ENCODE measurements at places on chromosomes 3 and 15.

GRCh38 chr3:134965865-134966481, 170.9 kb downstream of the EPHB1 start:
- DNase-seq, result no peak

DNA sequence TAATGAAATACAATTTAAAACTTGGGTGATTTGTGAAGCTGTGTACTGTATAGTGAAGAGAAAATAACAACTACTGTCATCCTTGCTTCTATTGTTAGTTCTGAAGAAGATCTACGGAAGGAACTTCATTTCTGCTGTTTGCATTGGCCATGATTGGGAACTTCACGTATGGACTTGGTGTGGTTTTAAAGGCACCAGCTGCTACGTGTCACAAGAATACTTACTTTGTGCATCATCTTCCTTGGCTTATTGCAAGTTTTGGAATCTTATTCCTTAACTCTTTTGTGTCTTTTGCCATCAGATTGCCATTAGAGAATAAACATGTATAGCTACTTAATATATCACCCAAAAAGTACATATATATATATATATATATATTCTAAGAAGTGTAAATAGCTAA, 75.0 kb upstream of the VEPH1 start:
- DNase-seq, result no peak

DNA sequence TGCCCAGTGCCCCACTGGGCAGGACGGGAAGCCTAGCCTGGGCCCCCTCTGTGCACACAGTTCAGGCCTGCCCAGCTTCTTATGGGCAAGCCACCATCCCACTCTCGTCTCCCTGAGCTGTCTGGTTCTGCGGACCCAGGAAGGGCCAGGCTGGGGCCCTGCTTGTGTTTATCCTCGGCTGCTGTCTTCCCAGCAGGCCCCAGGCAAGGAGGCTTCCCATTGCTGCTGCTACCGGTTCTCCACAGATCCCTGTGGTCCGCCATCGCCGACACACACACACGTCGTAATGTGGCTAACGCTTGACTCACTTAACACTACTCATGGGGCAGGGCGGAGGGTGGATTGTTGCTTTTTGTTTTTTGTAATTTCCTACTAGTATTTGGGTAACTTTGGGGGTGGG, 52.4 kb upstream of the SLC6A1 start:
- DNase-seq, result no peak

DNA sequence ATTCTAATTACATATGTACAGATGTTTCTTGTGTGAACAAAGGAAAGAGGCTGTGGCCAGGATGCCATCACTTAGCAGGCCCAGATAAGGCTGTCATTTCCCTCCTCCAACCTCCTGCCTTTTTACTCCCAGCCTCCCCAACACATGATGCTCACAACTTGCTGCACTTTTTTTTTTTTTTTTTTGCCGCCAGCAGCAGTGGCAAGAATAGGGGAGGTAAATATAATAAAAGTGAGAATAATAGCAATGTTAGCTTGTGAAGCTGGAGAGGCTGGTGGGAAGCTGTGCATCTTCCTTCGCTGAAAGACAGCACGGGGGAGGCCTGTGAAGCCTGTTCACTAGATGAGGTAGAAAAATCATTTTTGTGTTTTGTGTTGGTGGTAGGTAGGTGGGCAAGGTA, 42.5 kb upstream of the MYO5C start:
- DNase-seq, result no peak

GRCh38 chr15:67300266-67301025, 45.9 kb downstream of the IQCH start:
- DNase-seq, result no peak

DNA sequence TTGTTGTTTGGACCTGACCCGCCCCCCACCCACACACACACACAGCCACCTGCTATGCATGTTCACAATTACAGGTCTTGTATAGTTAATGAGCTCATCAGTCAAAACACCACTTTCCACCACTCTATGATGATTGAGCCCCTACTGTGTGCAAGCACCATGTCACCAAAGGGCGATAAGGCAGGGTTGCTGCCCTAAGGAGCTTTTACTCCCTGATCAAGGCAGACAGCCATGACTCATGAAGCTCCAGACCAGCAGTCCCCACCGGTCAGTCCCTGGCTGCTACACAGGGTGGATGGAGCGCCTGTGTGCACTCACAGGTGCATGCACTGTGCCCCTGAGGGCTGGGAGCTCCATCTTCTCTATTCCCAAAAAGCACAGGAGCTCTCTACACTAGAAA, 270.6 kb downstream of the CLSTN2 start:
- DNase-seq, result no peak

- DNase-seq, result no peak
Observed at GRCh38 chr3:106717178-106717780, 660.0 kb upstream of the CCDC54 start.

- no peak for DNase-seq
Observed at GRCh38 chr3:113250566-113250965, 39.2 kb downstream of the BOC start.
